ENCODE measurements at places on chromosomes 2 and 18.

DNA sequence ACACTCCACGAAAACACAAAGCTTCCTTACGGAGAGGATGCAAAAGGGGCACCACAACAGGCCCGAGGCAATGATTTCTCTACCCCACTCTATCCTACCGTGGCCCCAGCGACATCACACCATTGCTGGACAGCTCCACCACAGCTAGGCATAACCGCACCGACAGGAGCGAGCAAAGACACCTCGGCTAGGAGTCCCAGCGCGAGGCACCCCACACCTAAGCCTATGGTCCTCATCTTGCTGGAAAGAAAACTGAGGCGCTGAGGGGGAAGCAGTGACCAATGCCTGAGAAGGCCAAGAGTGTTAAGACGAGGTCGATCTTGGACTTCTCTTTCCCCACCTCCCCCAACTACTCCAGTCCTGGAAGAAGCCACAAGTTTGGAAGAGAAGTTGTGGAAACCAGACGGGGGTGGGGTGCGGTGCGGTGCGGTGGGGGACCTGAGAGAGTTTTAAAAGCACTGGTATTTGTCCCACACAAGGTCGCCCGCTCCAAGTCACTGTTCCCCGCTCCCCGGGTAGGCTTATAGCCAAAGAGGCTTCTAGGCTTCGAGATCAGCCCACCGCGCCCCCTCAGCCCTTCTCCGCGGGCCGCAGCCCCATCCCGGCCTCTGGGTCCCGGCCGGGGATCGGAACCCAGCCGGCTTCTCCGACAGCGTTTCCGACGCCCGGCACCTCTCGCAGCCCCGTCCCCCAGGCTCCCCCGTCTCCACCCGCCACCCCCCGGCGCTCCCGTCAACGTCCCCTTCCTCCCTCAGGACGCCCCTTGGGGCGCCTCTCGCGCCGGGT lies 766 bp downstream of the PDE6D start:
- DNase-seq: peak; percentile 58

DNA sequence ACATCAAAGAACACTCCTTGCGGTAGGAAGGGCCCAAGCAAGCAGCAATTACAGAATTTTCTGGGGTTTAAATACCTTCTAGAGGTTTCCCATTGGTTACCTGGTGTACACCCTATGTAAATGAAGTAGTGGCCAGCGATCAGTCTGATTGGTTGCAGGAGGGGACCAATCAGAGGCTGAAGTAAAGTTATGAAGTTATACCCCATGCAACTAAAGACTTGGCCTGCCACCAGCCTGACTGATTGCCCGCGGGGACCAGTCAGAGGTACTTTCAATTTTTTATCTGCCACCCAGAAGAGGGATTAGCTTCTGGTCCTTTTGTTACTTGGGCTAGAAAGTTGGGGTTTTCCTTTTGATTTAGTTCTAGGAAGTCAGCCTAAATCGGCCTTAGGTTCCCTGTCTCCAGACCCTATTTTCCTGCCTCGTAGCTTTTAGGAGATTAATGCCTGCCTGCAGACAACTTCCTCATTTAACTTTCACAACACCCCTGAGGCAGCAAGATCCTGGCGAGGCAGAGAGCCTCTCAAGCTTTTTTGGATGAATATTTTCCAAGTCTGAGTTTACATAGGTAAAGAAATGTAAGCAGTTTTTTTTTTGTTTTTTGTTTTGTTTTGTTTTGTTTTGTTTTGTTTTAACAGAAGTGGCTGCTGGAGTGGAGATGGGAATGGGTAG lies 1.5 kb upstream of the DGUOK start:
- DNase-seq: no peak

DNA sequence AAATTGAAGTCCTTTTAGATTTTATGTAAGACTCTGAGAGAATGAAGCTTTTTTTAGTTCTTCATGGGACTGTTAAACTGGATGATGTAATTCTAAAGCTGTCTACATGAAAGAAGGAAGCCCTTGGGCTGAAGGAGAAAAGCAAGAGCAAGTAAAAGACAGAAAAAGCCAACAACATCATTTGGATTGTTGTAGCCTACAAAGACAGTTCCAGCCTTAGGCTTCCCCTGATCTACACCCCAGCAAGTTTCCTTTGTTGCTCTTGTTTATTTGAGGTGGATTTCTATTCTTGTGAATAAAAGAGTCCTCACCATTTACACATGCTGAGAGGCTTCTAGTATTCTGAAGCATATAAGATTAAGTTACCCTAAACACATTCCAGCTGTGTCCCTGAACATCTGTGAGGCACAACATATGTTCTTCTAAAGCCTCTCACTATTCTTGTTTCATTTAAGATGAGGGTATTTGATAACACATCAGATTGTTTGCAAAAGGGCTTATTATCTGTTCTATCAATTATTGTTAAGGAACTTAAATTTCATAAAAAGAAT lies 377.8 kb downstream of the LNPK start:
- DNase-seq: peak; percentile 37

DNA sequence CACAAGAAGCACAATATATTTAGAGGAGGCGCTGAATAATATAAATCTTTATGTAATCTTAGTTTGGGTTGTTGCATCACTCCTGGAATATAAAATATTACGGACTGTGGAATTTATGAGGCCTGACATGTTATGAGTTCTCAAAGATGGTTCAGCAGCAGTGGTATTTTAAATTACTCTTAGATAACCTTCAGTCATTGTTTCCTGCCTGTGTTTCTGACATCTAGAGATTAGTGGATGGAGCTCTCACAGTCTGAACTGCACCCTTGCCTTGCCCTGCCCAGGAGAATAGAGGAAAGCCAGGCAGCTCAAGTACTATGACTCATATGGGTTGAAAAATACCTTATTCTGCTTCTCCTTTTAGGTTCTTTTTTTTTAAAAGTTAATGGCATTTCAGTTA lies 70.0 kb downstream of the ACSL3 start:
- DNase-seq: no peak

- no peak for DNase-seq
These were observed 28.4 kb downstream of the NFATC1 start for GRCh38 chr18:79424008-79424565.

DNA sequence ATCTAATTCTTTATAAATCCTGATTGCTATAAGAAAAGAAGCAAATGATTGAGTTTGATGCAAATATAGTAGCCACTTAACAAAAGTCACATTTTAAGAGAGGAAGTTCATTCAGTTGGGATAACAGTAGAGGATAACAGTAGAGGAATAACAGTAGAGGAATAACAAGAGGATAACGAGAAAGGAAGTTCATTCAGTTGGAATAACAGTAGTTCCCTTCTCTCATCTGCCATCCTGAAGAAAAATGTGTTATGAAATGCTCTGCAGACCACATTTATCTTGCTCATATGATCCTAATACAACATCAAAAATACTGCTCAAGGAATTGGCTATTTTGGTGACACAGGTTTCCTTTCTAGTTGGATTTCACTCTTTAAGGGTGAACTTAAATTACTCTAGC lies 105.3 kb upstream of the UNC80 start:
- no peak for DNase-seq

- no peak for DNase-seq
These were observed 16.9 kb downstream of the PRKAG3 start for GRCh38 chr2:218814540-218815243.

DNA sequence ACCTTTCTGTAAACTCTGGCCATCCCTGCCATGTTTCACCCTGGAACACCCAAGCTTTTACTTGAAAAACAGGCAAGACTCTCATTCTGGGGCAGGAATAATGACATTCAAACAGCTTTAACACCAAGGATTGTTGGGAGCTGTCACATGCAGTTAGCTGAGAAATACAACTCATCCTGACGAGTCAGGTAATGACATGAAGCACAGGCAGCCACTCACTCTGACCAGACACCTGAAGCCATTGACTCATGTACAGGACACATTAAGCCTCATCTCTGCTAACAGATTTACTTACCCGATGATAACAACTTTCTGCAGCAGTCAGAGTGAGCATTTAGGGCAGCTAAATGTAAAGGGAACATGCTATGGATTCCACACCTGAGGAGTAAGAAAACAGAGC lies 163.1 kb upstream of the PGAP1 start:
- DNase-seq: peak; percentile 66

DNA sequence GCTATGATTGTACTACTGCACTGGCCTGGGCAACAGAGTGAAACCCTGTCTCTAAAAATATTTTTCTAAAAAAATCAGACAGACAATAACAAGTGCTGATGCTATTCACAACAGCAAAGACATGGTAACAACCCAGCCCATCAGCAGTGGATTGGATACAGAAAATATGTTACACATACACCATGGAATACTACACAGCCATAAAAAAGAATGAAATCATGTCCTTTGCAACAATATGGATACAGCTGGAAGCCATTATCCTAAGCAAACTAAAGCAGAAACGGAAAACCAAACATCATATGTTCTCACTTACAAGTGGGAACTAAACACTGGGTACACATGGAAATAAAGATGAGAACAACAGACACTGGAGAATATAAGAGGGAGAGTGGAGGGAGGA lies 19.9 kb downstream of the FAM161A start:
- no peak for DNase-seq

GRCh38 chr2:110732422-110733413 lies at the start of gene ACOXL:
Gene ACOXL (plus strand): TSS chr2:110732573. CDS start chr2:110768390, 35,817 bp downstream.
- peak; percentile 32 for DNase-seq

GRCh38 chr2:61924895-61925663 lies 19.6 kb downstream of the COMMD1 start:
- DNase-seq: no peak

- DNase-seq: no peak
These were observed 16.4 kb upstream of the IL1RL1 start for GRCh38 chr2:102294802-102295489.

DNA sequence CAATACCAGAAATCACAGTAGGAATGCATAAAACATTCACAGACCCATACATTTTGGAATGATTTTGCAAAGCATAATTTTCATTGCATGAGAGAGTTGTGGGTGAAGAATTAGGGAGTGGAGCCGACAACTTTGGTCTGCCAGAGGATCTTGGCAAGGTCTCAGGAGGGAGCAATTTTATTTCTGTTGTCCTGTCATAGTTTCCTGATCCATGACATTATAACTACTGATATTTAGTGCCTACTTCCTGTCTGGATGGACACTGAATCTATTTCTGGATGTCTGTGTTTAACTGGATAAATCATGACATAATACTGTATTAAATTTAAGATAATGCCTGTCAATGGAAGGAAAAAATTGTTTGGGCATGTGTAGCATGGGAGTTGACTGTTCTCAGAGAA lies 2.4 kb downstream of the ITGA4 start:
- no peak for DNase-seq

DNA sequence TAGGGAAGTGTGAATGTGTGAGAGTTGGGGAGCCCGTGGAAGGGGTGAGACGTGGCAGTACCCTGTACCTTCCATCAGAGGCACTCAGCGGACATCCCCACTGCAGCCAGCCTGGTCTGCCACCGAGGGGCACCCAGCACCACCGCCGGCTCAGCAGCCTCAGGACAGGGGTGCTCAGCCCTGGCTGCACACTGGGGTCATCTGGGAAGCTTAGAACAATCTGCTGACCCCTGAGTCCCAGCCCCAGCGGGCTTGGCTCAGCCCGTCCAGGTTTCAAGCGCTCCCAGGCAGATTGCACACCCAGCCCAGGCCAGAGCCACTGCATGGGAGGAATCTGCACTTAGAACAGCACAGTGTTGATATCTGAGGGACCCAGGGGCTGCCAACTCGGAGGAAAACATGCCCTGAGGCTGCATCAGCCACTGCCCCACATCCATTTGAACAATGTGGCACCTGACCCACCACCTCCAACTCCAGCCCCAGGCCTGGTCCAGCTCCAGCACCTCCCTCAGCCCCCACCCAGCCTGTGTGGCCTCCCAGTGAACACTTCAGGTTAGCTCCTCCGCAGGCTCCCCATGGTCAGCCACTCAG lies 147.1 kb upstream of the OTOS start:
- no peak for DNase-seq

GRCh38 chr2:224042191-224042696 lies 3.2 kb upstream of the SERPINE2 start:
- DNase-seq: no peak

GRCh38 chr2:239339726-239340601 lies 60.9 kb downstream of the HDAC4 start:
- no peak for DNase-seq
